ENCODE measurements at places on chromosomes 16 and 17.

DNA sequence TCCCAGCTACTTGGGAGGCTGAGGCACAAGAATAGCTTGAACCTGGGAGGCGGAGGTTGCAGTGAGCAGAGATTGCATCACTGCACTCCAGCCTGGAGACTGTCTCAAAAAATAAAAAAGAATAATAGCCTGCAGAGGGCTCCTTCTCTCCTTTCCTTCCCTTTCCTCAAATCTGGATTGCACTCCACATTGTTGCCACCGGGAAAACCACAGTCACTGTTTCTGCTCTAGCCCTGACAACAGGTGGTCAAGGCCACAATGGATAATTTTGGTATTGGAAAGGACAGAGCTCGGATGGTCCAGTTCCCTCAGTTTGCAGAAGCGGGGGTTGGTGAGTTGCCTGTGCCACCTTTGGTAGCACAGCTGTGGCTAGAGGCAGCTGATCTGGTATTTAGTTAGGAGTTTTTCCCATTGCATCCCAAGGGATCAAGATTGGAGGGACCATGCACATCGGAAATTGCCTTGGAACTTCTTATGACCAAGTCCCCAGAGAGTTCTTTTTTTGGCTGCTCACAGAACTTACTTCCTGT lies 44.7 kb upstream of the PRSS54 start:
- DNase-seq: no peak

DNA sequence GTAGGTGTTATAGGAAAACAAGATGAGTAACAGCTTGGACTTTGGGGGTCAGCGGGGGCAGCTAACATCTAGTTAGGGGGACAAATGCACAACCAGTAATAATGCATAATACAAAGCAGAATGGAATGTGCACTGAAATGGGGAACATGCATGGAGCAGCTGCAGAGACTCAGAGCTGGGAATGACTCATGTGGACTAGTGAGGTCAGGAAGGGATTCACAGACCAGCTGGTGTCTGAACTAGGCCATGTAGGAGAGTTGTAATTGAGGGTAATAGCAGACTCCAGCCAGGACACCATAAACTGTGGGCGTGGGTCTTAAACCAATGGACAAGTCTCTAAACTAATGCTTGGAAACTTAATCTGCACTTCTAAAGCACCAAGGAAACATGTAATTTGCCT lies 176.8 kb upstream of the ASIC2 start:
- DNase-seq: peak; percentile 31

GRCh38 chr17:47649972-47650524 lies 329 bp downstream of the KPNB1 start:
- no peak for DNase-seq

DNA sequence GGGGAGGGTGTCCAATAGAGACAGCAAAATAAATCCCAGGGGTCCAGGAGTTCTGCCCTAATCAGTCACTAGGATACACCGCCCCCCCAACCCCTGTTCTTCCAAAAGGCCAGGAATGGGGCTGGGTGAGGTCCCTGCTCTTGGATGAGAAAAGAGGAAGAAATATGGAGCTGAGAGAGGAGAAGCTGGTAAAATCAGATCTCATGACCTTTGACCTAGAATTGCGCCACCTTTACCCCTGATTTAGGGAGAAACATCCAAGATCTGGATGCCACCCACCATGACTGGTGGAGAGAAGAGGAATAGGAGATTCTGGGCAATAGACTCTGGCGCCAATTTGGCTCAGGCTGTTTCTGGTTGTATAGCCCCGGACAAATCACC lies 707 bp upstream of the CACNB1 start:
- no peak for DNase-seq

DNA sequence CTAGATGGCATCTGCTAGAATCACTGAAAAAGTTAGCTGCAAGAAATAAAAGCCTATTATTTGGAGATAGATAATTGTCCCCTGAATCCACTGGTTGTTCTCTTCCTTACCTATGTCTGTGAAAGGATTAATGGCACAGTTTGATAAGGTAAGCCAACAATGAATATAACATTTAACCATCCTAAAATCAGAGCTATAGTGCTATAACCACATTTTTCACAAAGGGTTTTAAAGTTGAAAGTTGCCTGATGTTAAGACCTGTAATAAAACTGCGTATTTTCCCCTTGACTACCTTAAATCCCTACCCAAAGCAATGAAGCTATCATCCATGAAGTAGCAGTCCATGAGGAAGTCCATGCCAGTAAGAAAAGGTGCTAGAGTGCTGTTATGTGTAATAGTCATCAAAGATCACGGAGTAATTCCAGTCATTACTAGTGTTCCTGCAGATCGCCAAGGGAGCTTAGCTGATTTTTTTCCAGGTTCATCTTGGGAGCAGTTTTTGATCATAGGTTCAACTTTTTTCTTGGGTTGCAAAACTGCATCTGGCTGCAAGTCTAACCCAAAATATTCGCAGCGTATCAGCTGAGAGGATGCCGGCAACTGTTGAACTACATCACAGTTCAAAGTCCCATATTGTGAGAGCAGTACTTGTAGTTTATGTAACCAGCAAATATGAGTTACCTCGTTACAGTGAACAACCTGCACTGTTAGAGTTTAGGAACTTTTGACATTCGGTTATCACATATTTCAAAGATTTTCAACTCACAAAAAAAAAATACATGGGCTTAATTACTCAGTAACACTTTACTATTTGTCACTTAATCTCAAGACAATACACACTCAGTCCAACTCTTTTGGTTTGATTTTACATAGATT lies 18.2 kb upstream of the RSL1D1 start:
- DNase-seq: no peak

- DNase-seq: no peak
These were observed 6.5 kb downstream of the SDF2 start for GRCh38 chr17:28655160-28655559.

DNA sequence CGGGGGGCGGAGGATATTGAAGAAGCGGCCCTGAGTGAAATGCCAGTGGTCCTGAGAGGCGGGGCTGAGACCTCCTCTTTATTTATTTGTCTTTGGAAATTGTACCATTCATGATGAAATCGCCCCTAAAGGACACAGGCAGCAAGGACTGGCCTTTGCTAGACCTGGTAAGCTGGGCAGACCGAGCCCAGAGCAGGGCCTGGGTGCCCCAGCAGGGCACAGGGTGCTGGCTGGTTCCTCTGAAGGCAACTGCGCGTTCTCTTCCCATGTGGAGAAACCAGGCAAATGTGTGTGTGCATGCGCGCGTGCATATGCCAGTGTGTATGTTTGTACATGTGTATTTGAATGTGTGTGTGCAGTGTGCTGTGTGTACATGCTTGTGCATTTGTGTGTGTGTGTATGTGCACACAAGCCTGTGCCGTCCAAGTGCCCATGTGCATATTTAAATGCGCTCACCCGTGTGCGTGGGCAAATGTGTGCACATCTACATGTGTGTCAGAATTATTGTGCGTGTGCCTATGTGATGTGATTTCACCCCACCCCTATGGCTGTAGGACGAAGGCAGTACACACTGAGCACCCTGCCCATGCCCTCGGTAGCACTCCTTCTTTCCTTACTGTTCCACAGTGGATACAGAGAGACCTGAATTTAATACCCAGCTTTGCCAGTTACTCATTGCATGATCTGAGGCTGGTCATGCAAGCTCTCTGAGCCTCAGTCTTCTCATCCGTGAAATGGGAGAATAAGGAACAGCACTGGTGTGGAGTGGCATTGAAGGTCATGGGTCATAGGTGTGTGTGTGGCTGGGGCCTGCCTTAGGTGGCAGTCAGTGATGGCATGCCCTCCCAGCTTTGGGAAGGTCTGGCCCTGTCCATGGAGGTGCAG lies 105.2 kb downstream of the CMIP start:
- no peak for DNase-seq

GRCh38 chr17:59778996-59779395 lies 71.5 kb downstream of the VMP1 start:
- no peak for DNase-seq

DNA sequence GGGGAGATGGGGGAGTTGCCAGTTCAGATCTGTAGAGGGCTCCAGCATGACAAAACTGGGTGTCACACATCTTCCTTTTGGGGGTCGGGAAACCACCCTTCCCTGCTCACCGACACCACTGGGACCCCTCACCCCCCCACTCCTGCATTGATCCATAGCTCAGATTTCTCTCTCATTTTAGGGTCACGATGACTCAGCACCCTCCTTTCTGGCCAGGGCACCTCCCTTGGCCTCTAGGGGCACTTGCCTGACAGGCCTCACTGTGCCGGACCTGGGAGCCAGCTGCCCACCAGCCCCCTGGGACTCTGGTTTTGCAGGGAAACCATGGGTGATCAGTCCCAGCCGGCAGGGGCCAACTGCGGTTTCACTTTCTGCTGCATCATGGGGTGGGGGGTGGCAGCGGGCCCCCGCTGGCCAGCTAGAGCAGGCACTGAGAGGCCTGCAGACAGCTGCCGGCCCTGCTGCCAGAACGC lies 239.4 kb downstream of the MRTFB start:
- DNase-seq: peak; percentile 43

GRCh38 chr17:4634976-4635375 lies 6.5 kb downstream of the ALOX15 start:
- no peak for DNase-seq

All from K562 (cell line).